ENCODE measurements at places on chromosomes 12 and 14.
A peak's percentile ranks its signal among the peaks of the same experiment; 100 is the strongest.

GRCh38 chr14:29687071-29687765 is 240.4 kb downstream of the PRKD1 start:
- DNase-seq: no peak

- no peak for DNase-seq
Observed at GRCh38 chr12:1573960-1574864, 20.2 kb downstream of the FBXL14 start.

- DNase-seq: no peak
Observed at GRCh38 chr14:37678916-37679315, 83.5 kb downstream of the TTC6 start.

DNA sequence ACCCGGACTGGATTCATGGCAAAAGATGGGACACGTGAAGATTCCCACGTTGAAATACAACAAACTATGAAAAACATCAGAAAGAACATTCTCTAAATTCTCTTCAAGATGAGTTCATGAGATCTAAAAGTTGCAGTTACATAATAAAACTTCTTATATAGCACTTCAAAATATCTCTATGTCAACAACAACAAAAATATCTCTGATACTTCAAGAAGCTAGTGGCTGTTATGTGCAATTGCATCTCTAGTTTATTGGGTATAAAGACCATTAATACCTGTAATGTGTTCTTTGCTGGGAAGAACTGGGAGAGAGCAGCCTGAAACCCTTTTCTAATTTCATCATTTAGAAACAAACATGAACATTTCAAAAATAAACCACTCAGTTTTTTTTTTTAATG is 69.2 kb upstream of the RGS6 start:
- no peak for DNase-seq

- no peak for DNase-seq
Observed at GRCh38 chr12:89156340-89156739, 196.0 kb downstream of the DUSP6 start.

- no peak for DNase-seq
Observed at GRCh38 chr12:2958432-2959191, 585 bp upstream of the TEAD4 start.

GRCh38 chr12:52147964-52148463 is 43.8 kb downstream of the KRT80 start:
- DNase-seq: no peak

- DNase-seq: peak; percentile 92
Observed at GRCh38 chr14:103910262-103910935, 17.9 kb upstream of the TDRD9 start.

- DNase-seq: no peak
Observed at GRCh38 chr14:104552738-104553125, 26.8 kb upstream of the C14orf180 start.

DNA sequence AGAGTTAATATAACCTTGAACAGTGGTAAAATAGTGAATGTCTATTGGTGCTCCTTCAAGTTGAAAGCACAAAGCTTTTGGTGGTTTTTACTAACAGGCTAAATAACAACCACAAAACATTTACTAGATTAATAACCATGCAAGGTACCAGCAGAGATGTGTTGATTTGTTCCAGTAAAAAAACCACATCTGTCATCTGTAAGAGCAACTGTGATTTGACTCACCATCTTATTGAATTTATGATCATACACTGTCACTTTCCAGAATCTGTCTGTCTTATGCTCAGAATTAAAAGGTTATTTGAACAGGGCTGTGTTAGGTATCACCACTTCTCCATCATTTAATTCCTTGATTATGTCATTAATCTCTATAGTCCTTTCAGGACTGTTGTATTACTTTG is 107.0 kb upstream of the PTHLH start:
- DNase-seq: no peak

- no peak for DNase-seq
Observed at GRCh38 chr14:70018230-70018629, 139.0 kb downstream of the SMOC1 start.

DNA sequence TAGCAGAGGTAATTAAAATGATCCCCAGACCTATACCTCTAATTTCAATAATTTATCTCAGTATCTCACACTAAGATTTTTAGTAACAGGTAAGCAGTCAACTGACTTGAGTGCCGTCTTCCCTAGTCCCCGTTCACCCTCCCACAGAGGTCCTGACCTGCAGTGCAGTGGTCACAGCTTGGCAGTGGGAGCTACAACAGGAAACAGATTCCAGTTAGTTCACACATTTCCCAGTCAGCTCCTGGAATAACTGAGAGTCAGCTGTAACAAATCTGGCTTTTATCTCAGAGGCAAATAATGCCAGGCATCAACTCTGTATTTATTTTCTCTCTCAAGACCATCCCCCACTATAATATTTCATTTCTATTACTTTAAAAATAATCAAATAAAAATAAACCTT is 308.2 kb downstream of the ATP23 start:
- no peak for DNase-seq

DNA sequence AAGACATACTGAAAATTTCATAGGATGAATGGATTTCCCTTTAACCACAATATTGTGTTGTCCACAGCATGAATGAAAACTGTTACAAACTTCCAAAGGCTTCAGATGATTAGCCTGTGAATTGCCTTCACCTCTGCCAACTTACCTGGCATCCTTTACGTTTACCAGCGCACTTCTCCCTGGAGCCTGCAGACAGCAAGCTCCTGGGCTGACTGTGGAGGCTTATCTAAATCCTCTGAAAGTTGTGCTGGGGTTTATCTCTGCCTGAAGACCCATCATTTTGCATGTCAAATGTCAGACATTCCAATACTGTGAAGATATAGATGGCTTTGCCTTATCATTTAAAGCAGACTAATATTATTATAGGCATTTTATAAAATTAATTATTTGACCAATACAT is 403.0 kb downstream of the SYT1 start:
- no peak for DNase-seq

DNA sequence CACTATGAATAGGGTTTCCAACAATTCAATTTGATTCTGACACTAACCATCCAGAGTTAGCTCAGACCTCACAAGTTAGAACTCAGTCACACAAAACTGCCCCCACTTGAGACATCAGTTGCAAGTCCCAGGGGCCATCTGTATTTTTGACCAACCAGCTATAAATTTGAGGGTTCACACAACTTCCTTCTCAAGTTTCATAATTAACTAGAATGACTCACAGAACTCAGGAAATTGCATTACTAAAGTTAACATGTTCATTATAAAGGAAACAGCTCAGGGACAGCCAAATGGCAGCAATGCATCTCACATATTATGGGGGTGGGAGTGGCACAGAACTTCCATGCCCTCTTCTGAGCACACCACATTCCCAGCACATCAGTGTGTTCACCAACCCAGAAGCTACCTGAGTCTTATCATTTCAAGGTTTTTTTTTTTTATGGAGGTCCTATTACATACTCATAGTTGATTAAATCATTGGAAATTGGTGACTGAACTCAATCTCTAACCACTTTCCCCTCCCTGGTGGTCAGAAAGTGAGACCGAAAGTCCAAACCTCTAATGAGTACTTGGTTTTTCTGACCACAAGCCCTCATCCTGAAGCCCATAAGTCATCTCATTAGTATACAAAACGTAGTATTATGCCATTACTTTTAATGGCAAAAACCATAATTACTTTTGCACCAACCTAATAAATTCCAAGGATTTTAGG is 1721.5 kb upstream of the SEL1L start:
- no peak for DNase-seq

- DNase-seq: no peak
Observed at GRCh38 chr14:29717901-29718300, 209.7 kb downstream of the PRKD1 start.

GRCh38 chr12:80792861-80793260 is 76.1 kb downstream of the MYF5 start:
- no peak for DNase-seq

- no peak for DNase-seq
Observed at GRCh38 chr12:89486264-89486663, 38.3 kb downstream of the GALNT4 start.

DNA sequence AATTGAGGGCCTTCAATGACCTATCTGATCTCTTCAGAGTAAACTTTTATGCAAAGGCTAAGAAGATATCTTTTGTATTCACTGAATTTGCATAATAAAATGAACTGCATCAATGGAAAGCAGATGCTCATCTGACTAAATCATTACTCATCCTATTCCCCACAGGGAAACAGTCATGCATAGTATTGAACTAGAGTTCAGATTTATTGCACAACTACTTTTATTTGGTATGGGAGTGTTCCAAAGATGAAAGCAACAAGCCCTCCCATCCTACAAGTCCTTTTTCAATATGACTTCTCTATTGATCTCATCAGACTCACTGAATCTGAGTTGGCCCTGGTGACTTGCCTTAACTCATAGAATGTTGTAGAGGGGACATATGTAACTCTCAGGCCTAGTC is 159.8 kb downstream of the KITLG start:
- DNase-seq: no peak

DNA sequence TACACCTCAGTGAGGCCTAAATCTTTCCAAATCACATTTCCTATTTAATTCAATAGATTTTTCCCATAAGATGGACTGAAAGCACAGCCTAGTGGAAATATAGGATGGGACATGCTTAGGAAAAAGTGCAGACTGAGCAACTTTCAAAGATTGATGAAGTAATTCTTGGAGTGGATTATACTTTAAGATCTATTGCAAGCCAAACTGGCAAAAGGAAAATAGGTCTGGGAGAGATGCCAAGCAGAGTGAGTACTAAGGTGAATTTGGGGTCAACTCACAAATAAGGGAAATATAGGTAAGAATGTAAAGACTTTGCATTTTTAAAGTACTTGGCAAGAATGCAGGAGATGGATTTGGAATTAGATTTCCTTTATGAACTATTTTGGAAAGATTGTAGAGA is 170.2 kb upstream of the FOXG1 start:
- DNase-seq: no peak

DNA sequence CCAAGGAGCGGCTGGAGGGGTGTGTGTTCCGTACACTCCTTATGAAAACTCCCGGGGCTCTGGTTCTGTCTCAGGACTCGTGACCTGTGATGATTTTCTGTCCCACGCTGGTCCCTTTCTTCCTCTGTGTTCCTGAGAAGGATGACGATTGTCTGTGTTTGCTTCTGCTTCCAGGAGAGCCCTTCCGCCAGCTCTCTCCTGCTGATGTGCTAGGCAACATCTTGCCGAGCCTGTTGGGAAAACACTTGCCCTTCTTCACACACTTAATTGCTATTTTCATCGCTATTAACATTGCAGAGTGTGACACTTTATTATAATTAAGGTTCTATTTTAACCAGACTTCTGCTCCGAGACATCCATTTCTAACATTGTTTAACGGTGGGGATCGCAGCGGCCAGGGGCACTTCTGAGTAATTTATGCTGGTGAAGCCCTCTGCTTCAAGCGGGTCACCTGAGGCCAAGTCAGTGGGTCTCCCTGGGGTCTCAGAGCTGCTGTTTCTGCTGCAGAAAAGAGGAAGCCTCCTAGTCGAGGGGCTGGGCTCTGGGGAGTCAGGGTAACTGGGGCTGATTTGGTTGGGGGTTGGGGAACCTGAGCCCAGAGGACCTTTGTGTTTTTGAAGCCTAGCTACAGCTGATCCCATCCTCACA is 88.6 kb downstream of the PRMT8 start:
- no peak for DNase-seq

DNA sequence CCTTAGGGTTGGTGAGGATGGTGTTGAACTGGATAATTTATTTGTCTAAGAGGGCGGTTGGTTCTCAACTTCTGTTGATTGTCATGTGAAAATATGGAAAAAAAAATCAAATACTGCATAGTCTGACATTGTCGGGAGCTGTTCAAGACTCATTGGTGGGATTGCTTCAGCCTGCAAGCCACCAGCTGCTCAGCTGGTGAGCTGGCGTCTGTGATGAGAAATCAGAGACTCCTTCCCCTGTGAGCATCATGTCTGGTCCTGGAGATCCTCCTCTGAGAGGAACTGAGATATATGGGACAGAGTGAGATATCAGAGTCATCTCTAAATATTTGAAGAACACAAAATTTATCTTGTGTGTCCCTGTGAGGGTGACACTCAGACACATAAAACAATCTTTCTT is 49.9 kb downstream of the TRIM9 start:
- no peak for DNase-seq

GRCh38 chr12:50102131-50102531 is 1.7 kb upstream of the GPD1 start:
- DNase-seq: no peak

DNA sequence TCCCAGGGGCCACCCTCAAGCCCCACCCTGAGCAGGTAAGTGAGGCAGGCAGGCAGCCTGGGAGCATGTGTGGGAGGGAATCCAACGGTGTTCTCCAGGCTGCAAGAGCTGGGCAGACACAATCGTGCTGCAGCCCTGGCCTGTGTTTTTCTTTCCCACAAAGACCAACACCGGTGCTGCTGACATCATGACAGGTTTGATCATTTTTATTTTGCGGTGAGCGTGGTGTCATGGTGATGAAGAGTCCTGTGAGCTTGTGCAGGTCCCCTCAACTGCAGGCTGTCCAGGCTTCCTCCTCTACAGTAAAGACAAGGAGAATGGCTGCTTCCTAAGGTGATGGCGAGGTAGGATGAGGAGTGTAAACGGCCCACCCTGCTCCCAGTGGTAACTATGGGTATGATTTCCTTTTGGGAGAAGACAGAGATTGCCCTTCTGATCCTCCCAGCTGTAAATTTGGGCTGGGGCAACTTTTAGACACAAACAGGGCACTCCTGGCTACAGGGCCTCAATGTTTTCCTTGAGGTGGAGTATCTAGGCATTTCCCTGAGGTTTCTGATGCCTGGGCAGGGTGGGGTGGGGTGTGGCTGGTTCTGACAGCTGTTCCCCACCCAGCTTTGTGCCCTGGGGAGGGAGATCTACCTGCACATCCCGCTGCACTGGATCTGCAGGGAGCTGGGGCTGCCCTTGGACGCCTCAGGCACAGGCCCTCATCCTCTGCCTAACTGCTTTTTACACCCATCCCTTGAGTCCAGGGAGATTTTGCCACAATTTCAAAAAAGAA is 109.1 kb downstream of the VCPKMT start:
- no peak for DNase-seq

GRCh38 chr12:47004634-47005033 is 74.8 kb upstream of the PCED1B start:
- peak; percentile 6 for DNase-seq

DNA sequence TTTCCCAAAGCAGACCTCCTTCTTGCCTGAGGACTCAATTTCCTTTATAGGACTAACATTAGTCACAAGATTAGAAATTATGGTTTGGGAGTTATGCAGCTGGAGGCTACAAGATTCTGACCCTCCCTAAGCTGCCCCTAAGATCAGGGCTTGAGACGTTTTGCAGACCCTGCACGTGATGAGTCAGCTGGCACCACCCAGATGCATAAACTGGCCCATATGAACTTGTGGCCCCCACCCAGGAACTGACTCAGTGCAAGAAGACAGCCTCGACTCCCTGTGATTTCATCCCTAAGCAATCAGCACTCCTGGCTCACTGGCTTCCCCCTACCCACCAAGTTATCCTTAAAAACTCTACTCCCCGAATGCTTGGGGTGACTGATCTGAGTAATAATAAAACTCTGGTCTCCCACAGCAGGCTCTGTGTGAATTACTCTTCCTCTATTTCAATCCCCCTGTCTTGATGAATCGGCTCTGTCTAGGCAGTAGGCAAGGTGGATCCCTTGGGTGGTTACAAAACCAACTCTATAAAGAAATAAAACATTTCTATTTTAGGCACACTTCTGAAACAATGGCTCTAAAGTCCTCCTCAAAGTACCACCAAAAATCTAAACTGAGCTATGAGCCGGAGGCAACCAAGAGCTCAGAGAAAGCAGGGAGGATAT is 233.4 kb downstream of the TMEM132D start:
- DNase-seq: no peak
